ENCODE measurements at places on chromosomes 4 and X.

DNA sequence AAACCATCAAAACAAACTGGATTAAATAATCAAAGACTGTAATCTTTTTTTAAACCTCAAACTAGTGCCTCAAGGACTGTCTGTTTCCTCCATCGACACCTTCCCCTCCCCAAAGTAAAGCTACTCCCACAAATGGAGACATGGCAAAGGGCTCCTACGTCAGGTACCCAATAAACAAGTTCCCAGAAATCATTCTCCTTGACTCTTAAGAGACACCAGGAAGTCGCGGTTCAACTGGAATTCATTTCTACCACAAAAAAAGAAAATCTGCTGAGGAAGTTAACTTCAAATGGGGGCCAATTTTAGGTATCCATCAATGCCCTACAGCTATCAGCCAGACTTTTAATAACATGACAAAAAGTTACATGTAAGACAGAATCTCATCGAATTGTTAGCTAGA, 2.5 kb downstream of the RPS4X start:
- DNase-seq = no peak

DNA sequence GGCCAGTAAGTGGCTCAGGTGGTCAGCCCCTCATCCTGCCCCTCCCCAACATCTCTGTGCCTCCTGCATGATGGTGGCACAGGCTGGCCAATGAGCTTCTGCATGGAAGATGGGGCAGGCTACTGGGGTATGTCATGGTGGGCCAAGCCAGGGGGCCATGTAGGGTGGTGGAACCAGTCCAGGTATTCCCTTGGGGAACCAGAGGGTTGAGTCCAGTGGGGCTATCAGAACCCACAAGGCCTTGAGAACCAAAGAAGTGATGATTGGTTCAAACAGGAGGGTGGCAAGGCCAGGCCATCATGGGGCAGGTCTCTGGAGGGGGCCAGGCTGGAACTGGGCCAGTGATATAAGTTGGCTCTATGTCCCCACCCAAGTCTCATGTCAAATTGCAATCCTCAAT, 18.8 kb upstream of the PPP2R2C start:
- no peak for DNase-seq

- DNase-seq = no peak
These were observed 914.5 kb downstream of the NLGN4X start for GRCh38 chrX:5314148-5314547.

DNA sequence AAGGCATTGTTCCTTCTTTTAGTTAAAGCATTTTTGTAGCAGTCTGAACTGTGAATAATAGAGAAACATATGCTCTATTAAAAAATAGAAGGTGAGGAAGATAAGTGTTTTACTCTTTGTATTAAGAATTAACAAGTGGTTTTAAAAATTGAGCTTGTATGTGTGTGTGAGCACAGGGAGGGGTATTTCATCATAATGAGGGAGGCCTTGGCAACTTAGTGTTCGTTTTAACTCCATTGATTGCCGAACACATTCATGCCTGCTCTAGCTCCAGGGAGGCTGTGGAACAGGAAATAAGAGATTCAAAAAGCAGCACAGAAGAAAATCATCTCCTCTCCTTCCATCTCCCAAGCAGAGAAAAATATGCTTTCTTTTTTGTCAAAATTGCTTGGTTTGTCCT, 14.8 kb downstream of the SHROOM3 start:
- DNase-seq = no peak

GRCh38 chr4:78774417-78774816, 1.7 kb upstream of the BMP2K start:
- no peak for DNase-seq

GRCh38 chr4:77190053-77190452, 33.0 kb downstream of the CCNG2 start:
- DNase-seq = no peak

GRCh38 chr4:127049526-127049925, 583.2 kb upstream of the INTU start:
- no peak for DNase-seq

GRCh38 chr4:122091397-122091796, 60.7 kb upstream of the BLTP1 start:
- DNase-seq = no peak

- DNase-seq = no peak
These were observed 6.3 kb downstream of the PSAPL1 start for GRCh38 chr4:7428261-7429068.

DNA sequence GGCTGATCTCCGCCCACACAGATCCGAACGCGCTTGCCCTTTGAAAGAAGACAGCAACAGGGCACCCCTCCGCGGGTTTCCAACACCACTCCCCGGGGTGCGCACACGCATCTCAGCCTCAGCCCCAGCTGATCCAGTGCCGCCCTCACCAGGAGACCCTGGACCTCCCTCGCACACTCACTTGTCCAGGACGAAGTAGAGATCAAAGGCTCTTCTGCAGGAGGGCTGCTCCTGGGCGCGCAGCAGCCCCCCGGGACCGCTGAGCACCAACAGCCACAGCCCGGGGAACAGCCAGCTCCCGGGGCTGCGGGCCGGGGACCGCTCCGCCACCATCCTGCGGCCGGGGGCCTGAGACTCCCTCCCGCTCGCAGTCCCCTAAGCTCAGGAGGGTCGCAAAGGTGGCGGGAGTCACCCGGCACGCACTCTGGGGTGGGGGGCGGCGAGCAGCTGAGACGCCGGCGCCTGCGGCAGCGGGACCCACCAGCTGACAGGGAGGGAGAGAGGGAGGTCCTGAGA, 743 bp downstream of the ANTXR2 start:
- peak; percentile 41 for DNase-seq

DNA sequence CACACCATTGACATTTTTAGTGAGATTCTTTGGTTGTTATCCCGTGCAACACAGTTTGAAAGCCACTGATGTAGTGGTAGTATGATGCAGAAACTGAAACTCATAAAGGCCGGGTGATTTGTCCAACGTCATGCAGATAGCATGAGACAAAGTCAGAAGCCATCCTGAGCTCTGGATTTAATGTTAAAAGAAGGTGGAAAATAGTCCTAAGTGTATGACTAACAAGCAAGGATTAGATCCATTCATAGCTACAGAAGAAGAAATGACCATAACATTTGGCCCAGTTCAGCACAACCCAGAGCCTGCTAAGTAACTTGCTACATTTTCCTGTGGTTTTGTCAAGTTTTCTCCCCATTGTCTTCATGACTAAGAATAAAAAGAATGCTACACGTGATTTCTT, 142.4 kb downstream of the AMELX start:
- DNase-seq = no peak

- DNase-seq = peak; percentile 17
These were observed 107.1 kb downstream of the NSUN7 start for GRCh38 chr4:40856840-40857362.

GRCh38 chr4:115780268-115780667, 666.8 kb upstream of the NDST4 start:
- no peak for DNase-seq

Measured in SHP77 treated with DMSO at 0.1 percent for 48 hours (cell line).